ENCODE measurements at places on chromosomes 5 and 9. TPM values are rescaled to one million over a fixed set of nuclear protein-coding genes. Genes with fewer than 3 reads are reported as not detected.

EIF4E1B gene
- total RNA-seq, result not detected

KCNV2 gene
- total RNA-seq, result not detected

SLC6A19 gene
- not detected for total RNA-seq

DEPDC1B gene
- total RNA-seq, result 1.9 TPM

GRM6 gene
- not detected for total RNA-seq

RNF183 gene
- total RNA-seq, result 6.0 TPM

STING1 gene
- total RNA-seq, result 33.0 TPM

TAS2R1 gene
- not detected for total RNA-seq

- DNase-seq, result no peak
These were observed 504.4 kb upstream of the WWC1 start for GRCh38 chr5:167786871-167787578.

DNA sequence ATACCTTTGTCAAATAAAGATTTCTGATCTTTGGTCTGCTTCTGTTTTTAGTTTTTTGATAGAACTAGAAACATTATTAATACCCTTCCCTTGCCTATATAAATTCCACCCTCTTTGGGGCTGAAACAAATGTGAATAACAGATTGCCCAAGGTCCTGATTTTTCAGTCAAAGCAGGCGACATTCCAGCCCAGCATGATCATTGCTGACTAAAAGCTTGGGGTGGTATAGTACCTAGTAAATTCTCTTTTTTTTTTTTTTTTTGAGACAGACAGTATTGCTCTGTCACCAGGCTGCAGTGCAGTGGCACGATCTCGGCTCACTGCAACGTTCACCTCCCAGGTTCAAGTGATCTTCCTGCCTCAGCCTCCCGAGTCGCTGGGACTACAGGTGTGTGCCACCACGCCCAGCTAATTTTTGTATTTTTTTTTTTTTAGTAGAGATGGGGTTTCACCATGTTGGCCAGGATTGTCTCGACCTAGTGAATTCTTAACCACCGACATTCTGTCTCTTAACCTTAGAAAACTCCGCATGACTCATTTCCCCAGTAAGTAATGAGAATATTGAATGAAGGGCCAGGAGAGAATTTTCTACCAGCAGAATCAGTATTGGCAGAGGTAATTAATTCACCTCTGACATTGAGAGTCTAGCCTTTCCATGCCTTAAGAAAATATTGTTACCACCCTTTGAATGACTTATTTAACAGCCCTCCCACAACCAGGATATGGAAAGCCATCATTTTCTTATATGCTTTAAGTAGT is 226.4 kb downstream of the GNA14 start:
- DNase-seq, result no peak

GRCh38 chr9:4005896-4006295 is 294.0 kb downstream of the GLIS3 start:
- DNase-seq, result no peak

DNA sequence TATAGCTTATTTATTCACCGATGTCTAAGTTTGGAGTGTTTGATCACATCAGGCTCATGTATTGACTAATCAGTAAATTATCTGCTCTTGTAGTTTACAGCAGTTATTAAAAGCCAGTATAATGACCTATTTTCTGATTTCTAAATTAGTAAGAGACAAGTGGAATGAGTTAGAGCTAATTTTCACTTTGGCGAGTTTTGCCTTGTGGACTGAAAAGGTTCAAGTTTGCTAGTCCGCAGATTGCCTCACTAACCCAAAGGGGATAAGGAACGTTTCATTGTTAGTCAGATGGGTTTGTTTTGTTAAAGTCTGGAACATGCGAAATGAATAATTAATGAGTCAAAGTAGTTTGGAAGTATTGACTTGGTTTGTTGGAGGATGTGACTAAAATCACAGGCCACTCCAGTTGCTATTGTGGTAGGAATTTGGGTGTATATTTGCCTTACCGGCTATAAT is 40.1 kb downstream of the SMARCA2 start:
- DNase-seq, result no peak

GRCh38 chr5:21097661-21098060 is 1109.7 kb upstream of the CDH18 start:
- DNase-seq, result no peak

DNA sequence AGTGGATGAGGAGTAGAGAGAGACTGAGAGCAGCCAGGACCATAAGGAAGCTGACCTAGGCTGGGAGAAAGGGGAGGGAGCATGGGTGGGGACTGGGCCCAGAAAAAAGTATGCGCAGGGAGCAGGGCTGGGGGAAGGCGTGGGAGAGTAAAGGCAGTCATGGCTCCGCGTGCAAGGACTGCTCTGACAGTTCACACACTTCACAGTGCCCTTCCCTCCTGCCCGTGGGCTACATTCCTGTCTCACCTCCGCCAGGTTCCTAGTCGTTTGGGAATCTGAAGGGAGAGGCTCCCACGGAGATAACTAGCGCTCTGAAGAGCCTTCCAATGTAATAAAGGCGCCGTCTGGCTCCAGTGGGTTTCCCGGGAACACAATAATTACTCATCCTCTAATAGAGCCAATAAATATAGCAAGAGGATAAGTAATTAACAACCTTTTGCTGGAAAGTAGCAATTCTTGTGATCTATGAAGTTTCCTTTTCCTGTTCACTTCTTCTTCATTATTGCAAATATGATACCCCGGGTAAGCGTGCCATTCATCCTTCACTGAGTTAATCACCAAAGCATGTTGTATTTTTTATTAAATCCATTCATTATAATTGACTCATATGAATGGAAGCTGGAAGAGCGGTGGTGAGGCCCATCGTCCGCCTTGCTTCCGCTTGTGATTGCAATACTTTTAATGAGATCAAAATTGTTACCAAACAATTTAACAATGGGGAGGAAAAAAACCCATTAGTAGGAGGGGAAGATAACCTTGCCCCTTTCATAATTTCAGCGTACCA is 39.3 kb downstream of the TTLL11 start:
- no peak for DNase-seq

- DNase-seq, result no peak
These were observed 32.4 kb downstream of the DDX31 start for GRCh38 chr9:132637351-132637750.

- DNase-seq, result no peak
These were observed 88.4 kb downstream of the GALNT10 start for GRCh38 chr5:154278908-154279307.

GRCh38 chr9:96186591-96187011 is 115.4 kb downstream of the HSD17B3 start:
- DNase-seq, result no peak

DNA sequence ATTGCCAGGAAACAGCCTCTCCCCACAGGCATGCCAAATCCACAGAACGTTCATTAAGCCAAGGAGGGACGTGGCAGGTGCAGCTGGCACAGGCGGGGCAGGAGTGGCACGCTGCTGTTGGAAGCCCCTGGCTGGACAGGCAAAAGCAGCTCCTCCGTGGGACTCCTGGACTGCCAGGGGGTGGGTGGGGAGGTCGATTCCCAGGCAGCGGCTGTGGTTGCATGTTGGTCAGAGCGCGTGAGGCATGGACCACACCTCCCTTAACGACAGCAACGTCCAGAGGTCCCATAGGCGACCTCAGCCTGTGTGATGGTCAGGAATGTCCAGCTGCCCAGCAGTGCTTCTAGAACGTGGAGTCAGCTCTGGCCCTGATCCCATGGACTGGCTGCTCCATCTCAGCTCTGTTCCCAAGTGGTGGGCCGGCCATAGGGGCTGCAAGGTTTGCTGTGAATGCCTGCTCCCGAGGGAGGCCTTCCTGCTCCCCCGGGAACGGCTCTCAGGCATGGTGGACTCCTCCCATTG is 6.9 kb downstream of the SLC6A19 start:
- DNase-seq, result no peak

DNA sequence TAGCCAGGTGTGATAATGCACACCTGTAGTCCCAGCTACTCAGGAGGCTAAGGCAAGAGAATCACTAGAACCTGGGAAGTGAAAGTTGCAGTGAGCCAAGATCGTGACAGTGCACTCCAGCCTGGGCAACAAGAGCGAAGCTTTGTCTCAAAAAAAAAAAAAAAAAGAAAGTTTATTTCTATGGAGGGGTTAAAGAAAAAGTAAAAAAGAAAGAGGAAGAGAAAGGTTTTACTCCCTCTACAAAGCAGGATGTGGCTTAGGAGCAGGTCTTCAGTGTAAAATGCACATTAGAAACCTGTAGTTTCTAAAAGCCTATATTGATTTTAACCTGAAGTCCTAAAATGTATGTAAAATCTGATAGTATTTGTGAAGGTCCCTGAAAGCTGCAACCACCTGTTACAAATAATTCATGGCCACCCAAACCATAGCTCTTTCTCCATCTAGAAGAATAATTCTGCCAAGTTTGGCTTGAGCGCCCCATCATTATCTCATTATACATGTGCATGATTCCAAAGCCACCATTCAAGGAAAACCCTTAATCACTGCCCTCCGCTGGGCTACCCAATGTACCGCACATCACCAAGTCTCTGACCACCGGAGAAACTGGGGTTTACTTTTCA is 3.4 kb downstream of the FNBP1 start:
- no peak for DNase-seq

DNA sequence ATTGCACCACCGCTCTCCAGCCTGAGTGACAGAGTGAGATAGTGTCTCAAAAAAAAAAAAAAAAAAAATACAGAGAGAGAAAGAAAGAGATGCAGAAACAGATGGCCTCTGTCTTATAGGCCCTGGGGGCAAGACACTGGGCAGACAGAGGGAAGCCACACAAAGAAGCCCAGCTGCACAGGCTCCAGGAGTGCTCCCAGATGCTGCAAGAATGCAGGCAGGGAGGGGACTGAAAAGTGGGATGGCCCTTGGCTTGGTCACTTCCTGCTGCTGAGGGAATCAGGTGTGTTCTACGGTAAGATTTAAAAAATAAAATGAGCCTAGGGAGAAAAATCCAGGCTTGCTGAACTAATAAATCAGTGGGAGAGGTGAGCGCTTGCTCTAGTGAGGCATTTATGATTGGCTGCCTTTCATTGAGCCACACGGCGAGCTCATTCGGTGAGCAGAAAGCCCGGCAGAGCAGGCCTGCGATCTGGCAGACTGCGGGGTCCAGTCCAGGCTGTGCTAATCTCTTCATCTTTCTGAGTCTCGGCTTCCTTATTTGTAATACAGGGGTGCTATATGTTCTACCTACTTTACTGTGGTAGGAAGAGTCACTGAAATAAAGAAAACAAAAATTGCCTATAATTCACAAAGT is 80.6 kb downstream of the RAD23B start:
- no peak for DNase-seq

- DNase-seq, result no peak
These were observed 90.1 kb upstream of the LMX1B start for GRCh38 chr9:126523611-126524111.

DNA sequence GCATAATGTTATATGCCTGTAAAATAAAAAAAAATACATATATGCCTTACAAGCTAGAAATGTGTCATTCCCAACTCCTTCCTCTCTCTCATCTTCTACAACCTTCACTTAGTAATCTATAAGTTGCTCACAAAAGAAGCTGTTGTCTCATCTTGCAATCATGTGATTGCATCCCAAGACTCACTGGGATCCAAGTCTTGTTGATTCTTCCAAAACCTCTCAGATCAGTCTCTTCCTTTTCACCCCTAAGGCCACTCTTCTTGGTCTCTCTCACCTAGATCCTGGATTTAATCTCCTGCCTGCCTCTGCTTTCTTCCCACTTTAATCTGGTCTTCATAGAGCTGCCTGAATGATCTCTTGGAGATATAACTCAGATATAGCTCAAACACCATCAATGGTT is 261.1 kb upstream of the NR4A3 start:
- no peak for DNase-seq

DNA sequence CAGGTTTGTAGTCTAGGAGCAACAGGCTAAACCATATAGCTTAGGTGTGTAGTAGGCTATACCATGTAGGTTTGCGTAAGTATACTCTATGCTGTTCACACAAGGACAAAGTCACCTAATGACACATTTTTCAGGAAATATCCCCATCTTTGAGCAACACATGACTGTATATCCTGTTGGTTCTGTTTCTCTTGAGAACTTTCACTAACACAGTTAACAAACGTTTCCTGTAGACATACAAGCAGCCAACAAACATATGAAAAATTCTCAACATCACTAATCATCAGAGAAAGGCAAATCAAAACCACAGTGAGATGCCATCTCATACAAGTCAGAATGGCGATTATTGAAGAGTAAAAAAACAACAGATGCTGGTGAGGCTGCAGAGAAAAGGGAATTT is 68.2 kb downstream of the NR2F1-AS1 start:
- no peak for DNase-seq

DNA sequence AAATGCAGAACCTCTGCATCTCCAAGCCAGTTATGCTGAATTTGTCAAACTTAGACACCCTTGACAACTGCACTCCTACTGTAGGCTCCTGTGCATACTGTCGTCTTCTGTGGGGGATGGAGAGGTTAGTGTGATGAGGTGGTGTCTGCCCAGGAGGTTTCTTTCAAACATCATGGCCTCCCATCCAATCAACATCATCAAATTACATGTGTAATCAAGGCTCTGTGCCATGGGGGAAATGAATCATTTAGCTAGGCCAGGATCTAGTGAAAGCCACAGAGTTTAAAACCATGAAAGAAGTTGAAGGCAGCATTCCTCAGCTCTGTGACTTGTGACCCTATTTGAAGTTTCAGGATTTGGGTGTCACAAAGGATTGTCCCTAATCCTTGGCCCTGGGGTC is 240.6 kb downstream of the MARCHF11 start:
- DNase-seq, result no peak

DNA sequence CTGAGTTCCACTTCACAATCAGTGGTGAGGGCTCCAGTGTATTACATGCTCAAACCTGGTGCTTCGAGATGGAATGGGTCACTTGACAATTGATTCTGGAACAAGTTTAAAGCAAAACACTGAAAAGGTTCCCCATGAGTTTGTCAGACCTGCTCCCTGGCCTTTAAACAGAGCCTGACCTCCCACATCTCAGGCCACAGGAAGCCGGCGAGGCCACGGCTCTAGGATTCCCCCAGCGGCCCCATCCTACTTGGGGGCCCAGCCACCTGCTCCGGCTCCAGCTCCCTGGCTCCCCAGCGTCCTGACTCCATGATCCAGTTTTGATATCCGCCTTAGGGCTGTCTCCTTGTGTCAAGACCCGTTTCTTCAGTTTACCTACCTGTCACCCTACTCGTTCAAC is 62.0 kb downstream of the TTLL11 start:
- no peak for DNase-seq

GRCh38 chr9:129240581-129241211 is 62.6 kb upstream of the IER5L start:
- no peak for DNase-seq

Data from esophagus squamous epithelium (tissue), 5 donors.